Foreskin fibroblast (primary cell): ENCODE measurements at places on chromosomes 2 and 18.
A peak's percentile ranks its signal among the peaks of the same experiment; 100 is the strongest.

DNA sequence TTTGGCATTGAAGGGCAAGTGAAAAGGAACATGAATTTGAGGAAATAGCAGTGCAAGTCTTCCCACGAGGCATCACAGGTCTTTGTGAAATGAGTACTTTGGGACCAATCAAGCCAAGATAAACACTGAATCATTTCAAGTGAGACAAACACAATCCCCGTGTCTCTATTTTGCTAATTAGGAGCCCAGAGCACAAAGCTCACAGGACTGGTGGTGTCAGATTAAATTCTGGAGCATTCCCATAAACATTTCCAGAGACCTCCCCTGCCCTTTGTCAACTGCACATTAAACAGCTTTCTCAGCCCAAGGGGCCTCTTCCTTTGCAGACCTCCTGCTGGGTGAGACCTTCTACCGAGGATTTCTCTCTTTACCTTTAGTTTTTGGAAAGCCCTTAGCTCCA is 50.7 kb downstream of the DAPL1 start:
- peak; percentile 12 for DNase-seq

DNA sequence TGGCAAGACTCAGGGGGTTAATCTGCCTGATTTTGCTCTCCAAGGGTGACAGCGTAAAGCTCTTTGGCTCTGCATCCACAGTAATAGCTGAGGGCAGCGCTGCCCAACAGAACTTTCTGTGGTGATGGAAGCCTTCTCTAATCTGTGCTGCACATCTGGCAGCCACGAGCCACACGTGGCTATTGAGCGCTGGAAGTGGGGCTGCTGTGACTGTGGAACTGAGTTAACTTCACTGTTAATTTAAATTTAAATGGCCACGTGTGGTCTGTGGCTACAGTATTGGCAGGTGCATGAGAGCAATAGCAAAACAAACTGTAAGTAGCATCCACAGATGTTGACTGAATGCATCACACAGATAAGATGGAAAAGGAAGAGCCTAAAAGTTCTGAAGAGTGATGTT is 47.3 kb upstream of the TMEM200C start:
- DNase-seq, result no peak

DNA sequence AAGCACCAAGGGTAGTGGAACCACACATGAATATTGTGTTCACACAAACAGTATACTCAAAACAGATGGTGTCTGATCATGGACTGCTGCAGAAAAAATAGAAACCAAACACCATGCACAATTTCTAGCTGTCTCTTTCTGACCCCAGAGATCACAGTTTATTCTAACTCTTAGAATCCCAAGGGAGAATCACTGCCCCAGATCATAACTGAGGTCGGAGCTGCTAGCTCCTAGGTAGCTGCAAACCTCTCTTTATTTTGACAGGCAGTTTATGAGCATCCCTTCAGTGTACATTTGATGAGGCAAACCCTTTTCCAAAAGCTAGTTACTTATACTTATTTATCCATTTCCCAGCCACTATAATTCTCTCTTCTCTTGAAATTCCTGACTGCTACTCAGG is 439.1 kb upstream of the HNMT start:
- DNase-seq, result no peak

DNA sequence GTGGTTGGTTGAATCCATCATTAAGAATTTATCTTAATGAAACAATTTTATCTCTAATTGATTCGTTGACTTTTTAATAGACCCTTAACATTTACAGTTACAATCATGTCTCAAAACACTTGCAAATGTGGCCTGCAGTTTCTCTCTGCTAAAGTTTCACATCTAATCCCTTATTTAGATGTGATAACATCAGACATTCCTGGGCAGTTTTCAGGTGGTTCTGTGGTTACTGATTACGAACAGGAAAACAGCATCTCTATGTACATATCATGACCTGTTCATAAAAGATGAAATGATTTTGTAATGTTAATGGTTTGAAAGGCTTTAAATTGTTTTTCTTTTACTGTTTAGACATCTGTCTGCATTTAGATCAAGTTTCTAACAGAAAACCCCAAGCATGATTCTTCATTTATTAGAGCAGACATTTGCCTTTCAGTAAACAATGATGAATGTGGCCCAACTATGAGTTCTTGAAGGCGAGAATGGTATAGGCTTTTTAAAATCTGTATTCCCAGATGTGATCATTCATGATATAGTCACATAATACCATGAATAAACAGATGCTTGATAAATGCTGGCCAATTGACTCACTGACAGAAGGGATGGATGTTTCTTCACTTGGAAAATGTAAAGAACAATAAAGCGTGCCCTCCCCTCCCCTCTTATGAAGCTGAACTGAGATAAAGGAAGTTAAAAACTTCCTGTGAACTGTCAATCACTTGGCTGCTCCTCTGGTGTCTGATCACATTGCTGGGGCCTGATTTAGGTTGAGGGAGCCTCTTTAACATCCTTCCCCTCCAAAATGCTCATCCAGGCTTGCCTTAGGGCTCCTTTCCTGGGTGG is 3.5 kb downstream of the CAPN14 start:
- no peak for DNase-seq

GRCh38 chr2:102206666-102207341 is 20.0 kb downstream of the IL1RL2 start:
- DNase-seq, result no peak

- DNase-seq, result no peak
These were observed 6.8 kb upstream of the NR4A2 start for GRCh38 chr2:156339110-156339847.

GRCh38 chr2:234491897-234492296 is 5.0 kb downstream of the ARL4C start:
- no peak for DNase-seq

DNA sequence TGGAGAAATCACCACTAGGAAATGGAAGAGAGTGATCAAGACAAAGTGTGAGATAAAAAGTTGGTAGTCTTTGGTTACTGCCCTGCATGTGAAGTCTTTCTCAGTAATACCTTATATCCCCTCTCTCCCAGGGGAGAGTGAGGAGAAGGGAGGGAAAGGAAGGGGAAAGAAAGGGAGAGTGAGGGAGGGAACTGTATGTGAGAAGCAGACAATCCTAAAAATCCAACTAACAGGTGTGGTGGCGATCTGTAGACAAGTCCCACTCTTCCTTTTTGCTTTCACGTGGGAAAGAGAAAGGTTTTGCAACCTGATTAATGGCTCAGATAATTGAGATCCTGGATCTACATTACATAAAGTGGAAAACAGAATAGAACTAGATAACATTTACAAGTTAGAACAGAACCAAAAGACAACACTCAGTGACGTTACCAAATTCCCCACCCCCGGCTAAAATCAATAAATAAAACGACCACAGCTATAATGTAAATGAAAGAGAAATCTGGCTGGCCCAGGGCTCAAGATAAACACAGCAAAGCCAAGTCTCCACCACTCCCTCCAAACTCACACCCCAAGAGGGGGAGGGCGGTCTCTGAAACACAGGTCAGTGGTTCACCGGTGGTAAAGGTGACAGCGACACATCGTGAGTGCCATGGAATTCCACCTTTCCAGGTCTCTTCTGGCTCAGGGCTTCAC is 10.0 kb upstream of the APCDD1 start:
- no peak for DNase-seq

DNA sequence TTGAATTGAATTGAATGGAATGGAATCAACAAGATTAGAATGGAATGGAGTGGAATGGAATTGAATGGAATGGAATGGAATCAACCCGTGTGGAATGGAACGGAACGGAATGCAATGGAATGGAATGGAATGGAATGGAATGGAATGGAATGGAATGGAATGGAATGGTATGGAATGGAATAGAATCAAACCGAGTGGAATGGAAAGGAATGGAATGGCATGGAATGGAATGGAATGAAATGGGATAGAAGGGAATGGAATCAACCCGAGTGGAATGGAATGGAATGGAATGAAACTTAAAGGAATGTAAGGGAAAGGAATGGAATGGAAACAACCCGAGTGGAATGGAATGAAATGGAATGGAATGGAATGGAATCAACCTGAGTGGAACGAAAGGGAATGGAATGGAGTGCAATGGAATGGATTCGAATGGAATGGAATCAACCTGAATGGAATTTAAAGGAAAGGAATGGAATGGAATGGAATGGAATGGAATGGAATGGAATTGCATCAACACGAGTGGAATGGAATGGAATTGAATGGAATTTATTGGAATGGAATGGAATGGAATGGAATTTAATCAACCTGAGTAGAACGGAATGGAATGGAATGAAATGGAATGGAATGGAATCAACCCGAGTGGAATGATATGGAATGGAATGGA is 1146.6 kb downstream of the RPIA start:
- DNase-seq, result peak; percentile 14

DNA sequence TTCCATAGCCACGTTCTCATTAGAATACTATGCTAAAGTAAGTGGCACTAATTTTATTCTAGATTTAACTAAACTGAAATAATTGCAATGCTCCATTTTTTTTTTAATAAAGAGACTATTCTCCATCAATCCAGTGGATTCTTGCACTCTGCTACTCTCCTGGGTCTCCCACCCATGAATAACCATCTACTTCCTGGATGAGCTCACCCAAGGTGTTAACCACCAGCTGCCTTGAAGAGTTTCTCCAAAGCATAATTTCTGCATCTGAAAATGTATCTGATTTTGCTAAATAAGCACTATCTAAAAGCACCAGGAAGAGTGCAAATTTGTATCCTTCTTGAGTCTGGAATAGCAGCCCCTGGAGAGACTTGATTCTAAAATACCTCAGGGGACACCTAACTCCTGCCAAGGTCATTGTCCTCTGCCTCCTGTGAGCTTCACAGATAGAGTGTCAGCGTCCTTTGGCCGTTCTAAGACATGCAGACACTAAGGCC is 41.6 kb upstream of the SH3BP4 start:
- no peak for DNase-seq

- no peak for DNase-seq
These were observed 25.7 kb downstream of the STEAP3 start for GRCh38 chr2:119249311-119249710.

GRCh38 chr2:37600735-37601134 is 70.7 kb downstream of the CDC42EP3 start:
- DNase-seq, result no peak

DNA sequence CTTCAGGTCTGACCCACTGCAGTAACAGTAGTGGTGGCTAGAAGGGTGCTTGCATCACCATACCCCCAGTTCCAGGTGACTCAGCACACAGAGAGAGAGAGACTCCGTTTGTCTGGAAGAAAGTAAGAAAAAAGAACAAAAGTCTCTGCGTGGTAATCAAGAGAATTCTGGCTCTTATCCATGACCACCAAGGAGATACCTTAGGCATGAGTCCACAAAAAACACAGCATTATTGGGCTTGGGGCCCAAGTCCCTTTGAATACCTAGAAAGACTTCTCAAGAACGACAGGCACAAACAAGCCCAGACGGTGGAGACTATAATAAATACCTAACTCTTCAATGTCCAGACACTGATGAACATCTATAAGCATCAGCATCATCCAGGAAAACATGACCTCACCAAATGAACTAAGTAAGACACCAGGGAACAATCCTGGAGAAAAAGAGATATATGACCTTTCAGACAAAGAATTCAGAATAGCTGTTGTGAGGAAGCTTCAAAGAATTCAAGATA is 21.7 kb upstream of the BAZ2B start:
- peak; percentile 62 for DNase-seq

GRCh38 chr2:168781191-168781817 is 21.1 kb upstream of the NOSTRIN start:
- no peak for DNase-seq

GRCh38 chr2:10303694-10304378 is 1.1 kb downstream of the HPCAL1 start:
- DNase-seq, result peak; percentile 49

DNA sequence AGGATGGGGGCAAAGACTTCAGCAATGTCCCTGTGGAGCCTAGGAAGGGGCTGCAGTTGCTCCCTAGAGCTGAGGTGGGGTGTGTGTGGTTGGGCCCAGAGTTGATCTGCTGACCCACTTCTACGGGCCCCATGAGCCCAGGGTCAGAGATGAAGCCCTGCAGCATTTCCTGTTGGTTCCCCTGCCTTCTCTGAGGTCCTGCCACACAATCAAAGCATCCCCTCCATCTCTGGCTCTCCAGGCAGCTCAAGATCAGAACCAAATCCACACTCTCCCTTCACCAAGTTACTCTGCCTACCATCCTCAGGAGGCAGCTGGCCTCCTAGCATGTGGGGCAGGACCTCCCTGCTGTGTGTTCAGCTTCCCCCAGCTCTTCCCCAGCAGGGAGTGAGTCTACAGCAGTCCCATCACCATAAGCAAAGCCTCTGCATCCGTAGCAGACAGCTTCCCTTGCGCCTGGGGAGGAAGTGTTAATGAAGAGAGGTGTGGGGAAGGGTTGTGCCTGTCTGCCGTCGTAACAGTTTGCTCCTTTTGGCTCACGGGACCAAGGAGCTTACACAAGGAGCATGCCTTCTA is 26.9 kb downstream of the TMEM247 start:
- DNase-seq, result no peak

- DNase-seq, result no peak
These were observed 66.5 kb downstream of the KCTD18 start for GRCh38 chr2:200443376-200443775.

DNA sequence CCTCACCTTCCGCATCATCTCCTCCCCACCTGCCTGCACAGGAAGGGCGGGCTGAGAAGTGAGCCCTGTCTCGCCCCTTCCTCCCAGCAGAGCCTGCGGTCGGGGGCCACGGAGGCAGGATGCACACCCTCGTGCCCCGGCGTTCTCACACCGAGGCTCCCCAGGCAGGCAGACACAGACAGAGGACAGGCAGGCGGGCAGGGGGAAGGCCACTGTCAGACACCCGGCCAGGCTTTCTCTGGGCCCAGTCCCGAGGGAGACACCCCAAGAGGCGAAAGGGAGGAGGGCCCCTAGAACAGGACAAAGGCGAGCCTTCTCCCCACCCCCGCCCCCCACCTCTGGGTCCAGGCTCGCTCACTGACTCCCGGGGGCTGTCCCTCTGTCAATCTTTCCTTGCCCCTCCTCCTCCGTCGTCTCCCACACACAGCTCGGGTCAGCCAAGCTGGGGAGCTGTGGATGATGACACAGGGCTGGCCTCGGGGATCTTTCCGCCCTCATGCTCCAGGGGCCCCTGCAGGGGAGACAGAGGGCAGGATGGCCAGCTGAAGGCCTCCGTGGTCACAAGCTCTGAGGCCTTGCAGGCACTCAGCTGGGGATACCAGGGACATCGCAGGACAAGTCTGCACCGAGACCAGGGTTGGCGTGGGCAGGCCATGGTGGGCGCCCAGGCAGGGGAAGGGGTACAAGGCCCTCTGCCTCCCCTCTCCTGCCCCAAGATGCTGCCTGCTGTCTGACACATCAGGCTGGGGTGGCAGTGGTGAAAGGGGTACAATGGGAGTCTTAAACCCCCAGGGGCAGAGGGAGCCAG is 24.9 kb downstream of the BIN1 start:
- peak; percentile 55 for DNase-seq

GRCh38 chr2:177165721-177166711 is 46.6 kb upstream of the HNRNPA3 start:
- DNase-seq, result peak; percentile 59

- DNase-seq, result no peak
These were observed 649.9 kb upstream of the FANCL start for GRCh38 chr2:58890865-58891525.

DNA sequence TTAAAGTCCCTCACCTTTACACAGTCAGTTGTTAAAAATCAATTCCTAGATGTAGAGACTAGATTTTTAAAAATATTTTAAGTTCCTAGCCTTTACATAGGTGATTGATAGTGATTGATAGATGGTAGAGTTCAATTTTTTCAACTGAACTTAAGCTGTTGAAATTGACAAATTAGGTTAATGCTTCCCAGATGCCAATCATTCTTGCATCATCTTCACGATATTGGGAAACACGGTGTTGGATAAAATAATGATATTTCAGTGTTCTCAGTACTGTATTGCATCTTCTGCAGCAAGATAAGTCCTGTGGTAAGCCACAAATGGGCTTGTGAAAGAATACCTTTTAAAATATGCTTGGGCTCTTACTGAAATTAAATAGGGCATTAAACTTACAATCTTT is 667.6 kb downstream of the STK39 start:
- DNase-seq, result peak; percentile 4
